ENCODE measurements at places on chromosomes 13 and 19.

DNA sequence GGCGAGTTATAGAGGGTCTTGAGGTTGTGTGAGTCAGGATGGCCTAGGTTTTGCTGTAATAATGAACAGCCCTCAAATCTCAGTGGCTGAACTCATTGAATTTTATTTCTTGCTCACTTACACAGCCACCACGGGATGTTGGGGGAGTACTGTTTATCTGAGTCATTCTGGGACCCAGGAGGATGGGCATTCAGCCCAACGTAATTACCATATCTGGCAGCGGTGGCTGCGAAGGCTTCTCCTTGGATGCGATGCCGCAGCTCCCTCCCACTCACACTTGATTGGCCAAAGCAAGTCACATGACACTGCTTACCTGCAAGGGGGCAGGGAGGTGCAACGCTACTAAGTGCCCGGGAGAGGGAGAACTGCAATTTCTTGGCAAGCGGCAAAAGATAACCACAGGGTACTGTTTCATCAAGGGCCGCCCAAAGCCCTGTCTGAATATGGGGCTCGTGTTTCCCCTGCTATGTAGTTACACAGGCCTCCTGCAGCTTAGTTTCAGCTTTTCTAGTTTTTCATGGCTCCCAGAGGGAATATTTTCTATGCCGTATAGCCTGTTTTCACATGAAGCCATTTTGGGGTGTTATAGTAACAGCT, 19.9 kb downstream of the ZSWIM9 start:
- DNase-seq, result peak; percentile 61

DNA sequence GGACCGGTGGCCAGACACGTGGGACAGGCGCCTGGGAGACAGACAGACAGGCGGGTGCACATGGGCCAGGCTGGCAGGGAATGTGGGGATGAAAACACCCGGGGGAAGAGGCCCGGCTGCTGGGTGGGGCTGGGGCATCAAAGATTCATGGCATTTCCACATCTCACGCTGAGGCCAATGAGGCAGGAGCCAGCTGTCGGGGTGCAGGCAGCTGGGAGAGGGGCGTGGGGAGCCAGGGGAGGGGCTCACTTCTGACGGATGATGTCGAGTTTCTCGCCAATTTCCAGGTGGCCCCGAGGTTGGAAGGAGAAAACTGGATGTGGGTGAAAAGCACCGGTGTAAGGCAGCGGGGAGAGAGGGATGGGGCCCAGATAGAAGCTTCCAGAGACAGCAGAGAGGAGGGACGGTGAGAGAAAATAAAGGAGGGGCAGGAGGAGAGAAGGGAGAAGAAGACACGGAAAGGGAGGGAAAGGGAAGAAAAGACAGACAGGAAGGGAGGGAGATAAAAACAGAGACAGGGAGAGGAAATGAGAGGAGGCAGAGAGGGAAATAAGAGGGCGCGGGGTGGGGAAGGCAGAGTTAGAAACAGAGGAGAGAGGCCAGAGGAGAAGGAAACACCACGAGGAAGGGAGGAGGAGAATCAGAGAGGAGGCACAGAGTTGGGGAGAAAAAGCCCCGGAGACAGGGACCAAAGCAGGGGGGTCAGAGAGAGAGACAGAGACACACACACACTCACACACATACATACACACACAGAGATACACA, 8.0 kb upstream of the CCER2 start:
- DNase-seq, result no peak

- DNase-seq, result no peak
Observed at GRCh38 chr19:11067356-11068113, 21.7 kb upstream of the LDLR start.

DNA sequence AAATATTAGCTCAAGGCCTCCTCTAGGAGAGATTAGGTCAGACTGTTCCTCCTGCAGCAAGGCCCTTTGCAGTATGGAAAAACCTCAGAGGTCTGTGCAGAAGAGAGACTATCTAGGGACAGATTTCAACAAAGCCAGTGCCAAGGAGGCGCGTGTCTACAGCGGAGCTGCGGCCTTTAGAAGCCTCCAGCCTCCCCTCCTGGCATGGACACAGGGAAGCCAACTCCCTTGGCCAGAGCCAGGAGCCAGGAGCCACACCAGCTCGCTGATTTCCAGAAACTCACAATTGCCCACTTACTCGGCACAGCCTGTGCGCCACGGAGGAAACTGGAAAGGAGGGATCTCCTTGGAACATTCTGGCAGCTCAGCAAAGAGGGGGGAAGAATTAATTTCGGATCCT, 63.4 kb downstream of the INSR start:
- no peak for DNase-seq

DNA sequence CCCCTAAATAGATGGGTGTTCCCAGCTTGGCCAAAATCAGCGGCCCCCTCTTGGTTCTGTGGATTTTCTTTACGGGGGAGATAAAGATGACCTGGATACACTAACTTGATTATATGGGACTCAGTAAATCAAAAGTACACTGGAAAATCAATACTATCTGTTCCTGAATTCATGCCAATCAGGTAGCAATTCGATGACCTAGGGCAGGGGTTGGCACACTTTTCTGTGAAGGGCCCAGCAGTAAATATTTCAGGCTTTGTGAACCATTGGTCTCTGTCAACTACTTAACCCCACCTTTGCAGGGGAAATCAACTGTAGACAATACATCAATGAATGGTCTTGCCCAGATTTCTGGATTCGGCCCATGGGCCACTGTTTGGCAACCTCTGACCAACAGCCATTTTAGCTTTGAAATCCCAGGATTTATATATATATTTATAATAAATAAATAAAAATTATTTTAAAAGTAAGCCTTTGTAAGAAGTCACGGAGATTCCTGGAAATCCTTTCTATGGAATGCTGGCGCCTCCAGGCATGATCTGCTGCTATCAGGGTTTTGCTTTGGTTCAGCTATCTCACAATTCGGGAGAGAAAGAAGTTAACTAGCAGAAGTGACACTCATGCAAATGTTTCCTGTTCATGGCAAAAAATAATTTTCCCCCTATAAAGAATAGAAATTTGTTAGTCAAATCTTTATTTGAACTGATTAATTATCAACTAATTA, 32.8 kb downstream of the SLC15A1 start:
- DNase-seq, result no peak

DNA sequence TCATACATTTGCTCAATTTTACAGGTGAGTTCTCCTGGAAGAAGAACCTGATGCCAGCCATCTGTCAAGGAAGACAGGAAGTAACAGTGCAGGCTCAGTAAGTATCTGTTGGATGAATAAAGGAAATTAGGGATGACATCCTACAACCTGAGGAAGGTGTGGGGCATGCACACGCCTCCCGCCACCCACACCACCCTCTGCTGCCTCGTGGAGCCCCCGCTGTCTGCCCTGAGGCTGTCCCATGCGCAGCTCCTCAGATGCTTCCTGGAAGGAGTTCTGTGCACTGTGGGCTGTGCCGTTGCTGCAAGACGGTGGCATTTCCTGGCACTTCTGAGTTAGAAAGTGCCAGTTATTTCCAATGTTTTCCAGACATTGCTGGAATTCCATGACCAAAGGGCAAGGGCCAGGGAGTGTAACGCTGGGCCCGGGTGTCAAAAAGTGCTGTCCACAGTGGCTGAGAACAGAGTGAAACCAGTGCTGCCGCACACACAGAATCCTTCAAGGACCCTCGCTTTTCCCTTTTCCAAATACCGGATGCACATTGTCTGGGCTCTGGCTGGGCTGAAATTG, 4.2 kb upstream of the TEX29 start:
- no peak for DNase-seq

DNA sequence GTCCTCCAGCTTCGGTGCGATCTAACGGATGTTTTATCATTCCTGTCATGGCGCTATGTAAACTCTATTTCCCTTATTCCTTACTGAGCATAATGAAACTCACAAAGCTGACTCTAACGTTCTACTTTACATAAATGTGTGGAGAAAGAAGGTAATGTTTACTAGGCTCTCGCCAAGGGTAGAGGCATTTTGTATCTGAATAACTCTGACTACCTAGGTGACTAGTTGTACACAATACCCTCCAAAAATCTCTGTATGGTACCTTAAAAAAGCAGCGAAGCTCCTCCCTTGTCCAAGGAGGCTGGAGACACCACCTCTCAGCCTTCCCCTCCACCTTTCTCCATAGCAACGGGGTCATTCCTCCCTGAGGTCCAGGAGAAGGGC, 316 bp upstream of the ZNF530 start:
- no peak for DNase-seq

DNA sequence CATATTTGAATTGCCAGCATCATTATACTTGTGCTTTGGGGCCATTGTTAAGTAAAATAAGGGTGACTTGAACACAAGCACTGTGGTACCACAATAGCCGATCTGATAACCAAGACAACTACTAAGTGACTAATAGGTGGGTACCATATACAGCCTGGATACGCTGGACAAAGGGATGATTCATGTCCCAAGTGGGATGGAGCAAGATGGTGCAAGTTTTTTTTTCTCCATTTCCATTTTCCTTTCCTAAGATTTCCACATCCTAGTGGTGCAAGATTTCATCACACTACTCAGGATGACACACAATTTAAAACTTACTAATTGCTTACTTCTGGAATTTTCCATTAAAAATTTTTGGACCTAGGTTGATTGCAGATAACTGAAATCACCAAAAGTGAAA, 15.1 kb downstream of the BRCA2 start:
- no peak for DNase-seq
